ENCODE measurements at places on chromosomes 6 and 20. TPM values are rescaled to one million over a fixed set of nuclear protein-coding genes. Genes with fewer than 3 reads are reported as not detected.

Gene MICAL1
- total RNA-seq, result 29.8 TPM

Gene TOP1
- total RNA-seq, result 24.0 TPM

Gene ZNF391
- 5.2 TPM for total RNA-seq

Gene LRRC73
- total RNA-seq, result not detected

Gene GPR63
- 0.98 TPM for total RNA-seq

Gene KCNG1
- 1.3 TPM for total RNA-seq

Gene CSE1L
- 61.6 TPM for total RNA-seq

Gene PTPRK
- 134 TPM for total RNA-seq

Gene MAP7
- 42.4 TPM for total RNA-seq

Gene THBD
- total RNA-seq, result 44.2 TPM

- H3K27ac ChIP-seq, result no peak overlapping the region
- DNase-seq, result no peak
- peaks cover 4% of the 10 kb centered on the region for H3K36me3 ChIP-seq
- H3K4me3 ChIP-seq, result no peak overlapping the region
- no peaks in the 10 kb centered on the region for H3K27me3 ChIP-seq
Observed at GRCh38 chr6:35427851-35428321, 24.3 kb upstream of the FANCE start.

DNA sequence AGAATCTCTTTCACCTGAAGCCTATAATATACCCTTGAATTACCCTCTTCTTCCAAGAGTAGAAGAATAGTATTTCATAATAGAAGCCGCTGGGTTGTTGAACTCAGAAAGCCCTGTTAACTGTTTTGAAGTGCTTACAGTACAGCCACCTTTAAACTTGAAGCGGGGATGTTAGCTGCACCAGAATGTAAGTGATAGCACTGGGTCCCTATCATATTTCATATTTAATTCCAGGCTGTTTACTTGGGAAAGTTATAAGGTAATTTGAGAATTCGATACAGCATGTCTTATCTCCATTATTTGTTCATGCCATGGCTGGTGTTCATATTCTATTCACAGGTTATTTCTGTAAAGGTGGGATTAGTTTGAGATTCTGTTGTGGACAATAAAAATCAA lies 63.5 kb upstream of the VSTM2L start:
- no peak overlapping the region for H3K27ac ChIP-seq
- H3K4me3 ChIP-seq, result no peak overlapping the region
- H3K36me3 ChIP-seq, result no peaks in the 10 kb centered on the region
- no peaks in the 10 kb centered on the region for H3K27me3 ChIP-seq
- H3K4me1 ChIP-seq, result no peaks in the 10 kb centered on the region
- DNase-seq, result no peak

DNA sequence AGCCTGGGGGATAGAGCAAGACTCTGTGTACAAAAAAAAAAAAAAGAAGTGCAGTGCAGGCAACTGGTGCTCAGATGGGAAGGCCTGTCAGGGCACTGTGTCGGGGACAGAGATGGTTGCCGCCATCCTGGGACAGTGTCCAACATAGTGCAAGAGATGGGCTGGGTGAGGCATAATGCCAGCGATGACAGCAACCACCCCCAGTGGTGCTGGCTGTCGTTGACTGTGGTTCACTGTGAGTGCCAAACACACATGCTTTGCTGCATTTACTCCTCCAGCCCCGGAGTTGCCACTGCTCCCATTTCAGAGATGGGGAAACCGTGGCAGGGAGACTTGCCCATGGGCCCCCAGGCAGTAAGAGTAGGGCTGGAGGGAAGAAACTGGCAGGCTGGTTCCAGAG lies 5.2 kb upstream of the C20orf203 start:
- H3K27ac ChIP-seq, result no peak overlapping the region
- no peaks in the 10 kb centered on the region for H3K27me3 ChIP-seq
- peak; percentile 55 for DNase-seq
- H3K4me3 ChIP-seq, result no peak overlapping the region
- no peaks in the 10 kb centered on the region for H3K36me3 ChIP-seq
- H3K4me1 ChIP-seq, result peaks cover 9% of the 10 kb centered on the region

DNA sequence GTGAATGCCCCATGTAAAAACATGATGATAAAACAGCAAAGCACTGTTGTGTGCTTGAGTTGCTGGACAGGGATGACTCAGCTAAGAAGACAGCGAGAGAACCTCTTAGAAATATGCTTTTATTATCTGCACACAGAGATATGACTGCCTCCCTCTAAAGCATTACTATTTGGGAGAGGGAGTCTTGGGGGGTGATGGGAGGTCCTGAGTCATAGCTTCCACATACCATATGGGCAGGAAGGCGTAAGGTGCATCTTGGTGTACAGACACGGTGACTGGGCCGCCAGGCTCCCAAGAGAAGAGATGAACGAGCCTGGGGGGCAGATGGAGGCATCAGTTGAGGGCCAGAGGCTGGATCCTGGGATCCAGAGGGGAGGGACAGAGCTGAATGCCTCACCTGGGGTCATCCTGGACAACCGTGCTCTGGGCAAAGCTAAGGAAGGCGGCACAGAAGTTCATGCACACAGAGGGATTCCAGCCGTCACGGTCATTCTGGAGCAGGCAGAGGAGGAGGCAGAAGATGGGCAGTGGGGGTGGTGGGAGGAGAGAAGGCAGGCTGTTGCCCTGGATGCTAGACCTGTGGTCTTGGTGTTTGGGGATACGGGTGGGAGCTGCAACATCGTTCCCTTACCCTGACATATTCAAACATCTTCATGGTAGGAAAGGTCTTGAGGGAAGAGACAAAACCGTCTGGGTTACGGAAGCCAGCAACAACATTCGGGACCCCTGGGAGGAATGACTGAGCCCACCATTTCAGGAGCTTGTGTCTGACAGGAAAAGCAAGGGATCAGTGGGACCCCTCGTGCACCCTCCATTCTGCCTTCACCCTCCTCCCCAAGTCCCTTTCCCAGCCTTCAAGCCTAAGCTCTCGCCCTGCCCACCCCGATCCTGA lies 2.0 kb downstream of the DXO start:
- no peaks in the 10 kb centered on the region for H3K36me3 ChIP-seq
- H3K4me1 ChIP-seq, result peaks cover 8% of the 10 kb centered on the region
- peak overlapping the region; percentile 99 for H3K27ac ChIP-seq

DNA sequence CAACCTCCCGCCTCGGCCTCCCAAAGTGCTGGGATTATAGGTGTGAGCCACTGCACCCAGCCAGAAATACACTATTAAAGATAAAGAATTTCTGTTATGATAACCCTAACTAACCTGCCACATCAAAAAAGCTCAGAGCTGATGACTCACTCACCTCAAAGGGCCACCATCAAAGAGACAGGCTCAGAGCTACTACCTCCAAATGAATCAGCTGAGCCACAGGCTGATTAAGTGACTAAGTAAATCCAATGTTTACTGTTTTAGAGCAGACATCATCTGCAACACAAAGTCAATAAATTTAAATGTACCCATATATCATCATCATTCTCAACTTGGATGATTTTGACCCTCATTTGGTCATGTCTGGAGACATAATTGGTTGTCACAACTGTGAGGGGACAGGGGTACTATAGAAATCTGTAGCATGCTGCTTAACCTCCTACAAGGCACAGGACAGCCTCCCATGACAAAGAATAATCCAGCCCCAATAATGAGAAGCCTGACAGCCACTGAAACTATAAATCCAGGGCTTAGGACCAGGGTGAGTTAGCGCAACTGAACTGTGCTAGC lies 106.5 kb downstream of the ATP9A start:
- H3K4me3 ChIP-seq, result no peak overlapping the region
- no peaks in the 10 kb centered on the region for H3K27me3 ChIP-seq
- H3K27ac ChIP-seq, result no peak overlapping the region
- no peak for DNase-seq
- no peaks in the 10 kb centered on the region for H3K36me3 ChIP-seq

GRCh38 chr6:34757687-34758274 lies 476 bp downstream of the SNRPC start:
- no peaks in the 10 kb centered on the region for H3K27me3 ChIP-seq
- H3K27ac ChIP-seq, result peak overlapping the region; percentile 95
- H3K36me3 ChIP-seq, result no peaks in the 10 kb centered on the region
- no peaks in the 10 kb centered on the region for H3K4me1 ChIP-seq
- H3K4me3 ChIP-seq, result peak overlapping the region; percentile 78
- no peak for DNase-seq

DNA sequence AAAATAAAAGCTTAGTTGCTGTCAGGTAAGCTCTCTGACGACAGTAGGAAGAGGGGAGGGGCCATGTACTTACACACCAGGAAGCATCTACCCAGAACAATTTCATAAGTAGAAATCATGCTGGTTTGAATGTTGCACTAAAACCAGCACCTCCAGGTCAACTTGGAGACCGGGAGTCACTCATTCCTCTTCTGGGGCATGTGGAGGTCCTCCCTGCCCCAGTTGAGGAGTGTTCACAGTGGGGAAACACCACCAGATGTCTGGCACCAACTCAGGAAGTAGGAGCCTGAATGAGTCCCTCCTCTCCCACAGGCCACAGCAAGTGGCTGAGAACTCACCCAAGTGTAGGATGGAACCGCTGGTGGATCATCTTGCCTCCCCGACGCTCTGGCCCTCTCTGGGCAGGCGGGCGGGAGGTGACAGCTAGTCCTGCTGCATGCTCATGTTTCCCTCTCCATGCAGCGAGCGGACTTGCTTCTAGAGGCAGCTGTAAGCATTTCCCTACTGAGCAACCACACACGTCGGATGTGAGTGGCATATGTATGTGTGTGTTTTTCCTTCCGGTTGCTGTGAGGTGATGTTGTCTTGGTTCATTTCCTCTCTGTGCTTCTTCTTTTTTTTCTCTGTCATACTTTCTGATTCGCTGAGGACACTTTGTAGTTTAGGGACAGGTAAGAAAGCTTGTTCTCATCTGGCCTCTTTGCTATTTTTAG lies 149.5 kb upstream of the NEDD9 start:
- no peaks in the 10 kb centered on the region for H3K36me3 ChIP-seq
- no peak for DNase-seq
- no peak overlapping the region for H3K27ac ChIP-seq
- no peak overlapping the region for H3K4me3 ChIP-seq

DNA sequence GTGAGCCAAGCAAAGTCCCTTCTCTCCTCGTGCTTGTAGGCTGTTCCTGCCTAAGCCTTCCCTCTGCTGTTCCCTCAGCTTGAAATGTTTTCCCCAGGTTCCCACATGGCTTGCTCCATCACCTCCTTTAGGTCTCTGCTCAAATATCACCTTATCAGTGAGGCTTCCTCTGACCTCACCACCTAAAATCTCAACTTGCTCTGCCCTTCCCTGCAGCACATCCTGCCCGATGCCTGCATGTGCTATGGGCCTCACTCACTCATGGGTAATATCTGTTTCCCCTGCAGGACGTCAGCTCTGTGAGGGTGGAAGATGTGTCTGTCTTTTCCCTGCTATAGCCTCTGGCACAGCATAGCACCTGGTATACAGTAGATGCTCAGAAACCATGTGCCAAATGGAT lies 29.9 kb upstream of the FKBP1A start:
- no peaks in the 10 kb centered on the region for H3K4me1 ChIP-seq
- DNase-seq, result no peak
- H3K36me3 ChIP-seq, result no peaks in the 10 kb centered on the region
- H3K4me3 ChIP-seq, result no peak overlapping the region
- H3K27ac ChIP-seq, result no peak overlapping the region

GRCh38 chr20:60851826-60852704 lies 400.0 kb upstream of the CDH4 start:
- H3K36me3 ChIP-seq, result no peaks in the 10 kb centered on the region
- no peak for DNase-seq
- H3K4me3 ChIP-seq, result no peak overlapping the region
- H3K27ac ChIP-seq, result no peak overlapping the region
- H3K4me1 ChIP-seq, result no peaks in the 10 kb centered on the region

DNA sequence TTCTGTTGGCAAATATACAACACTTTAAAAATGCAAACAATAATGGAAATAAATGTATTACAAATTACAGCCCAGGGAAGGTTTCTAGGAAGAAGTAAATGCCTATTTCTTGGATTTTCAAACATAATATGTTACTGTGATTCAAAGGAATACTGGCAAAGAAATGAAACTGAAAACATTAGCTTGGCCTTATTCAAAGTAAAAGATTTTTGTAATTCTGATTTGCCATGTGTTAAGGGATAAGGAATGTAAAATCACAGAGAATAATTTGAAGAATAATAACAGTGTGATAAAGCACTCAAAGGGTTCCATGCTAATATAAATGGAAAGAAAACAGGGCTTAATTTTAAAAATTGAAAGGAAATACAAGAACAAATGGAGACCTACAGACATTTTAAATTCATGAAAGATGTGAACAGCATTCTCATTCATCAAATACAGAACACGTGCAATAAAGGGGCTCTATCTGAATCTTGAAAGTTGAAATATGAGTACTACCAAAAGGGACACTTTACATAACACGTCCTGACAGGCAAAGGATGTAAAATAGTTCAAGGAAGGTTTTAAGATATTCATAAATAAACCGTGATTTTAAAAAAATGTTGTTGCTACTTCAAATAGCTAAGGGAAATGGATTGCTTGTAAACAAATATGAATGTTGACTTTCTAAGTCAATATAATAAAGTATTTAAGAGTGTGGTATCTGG lies 138.1 kb downstream of the RFPL4B start:
- H3K27ac ChIP-seq, result no peak overlapping the region
- no peaks in the 10 kb centered on the region for H3K27me3 ChIP-seq
- no peaks in the 10 kb centered on the region for H3K4me1 ChIP-seq
- H3K36me3 ChIP-seq, result no peaks in the 10 kb centered on the region
- H3K4me3 ChIP-seq, result no peak overlapping the region
- no peak for DNase-seq

DNA sequence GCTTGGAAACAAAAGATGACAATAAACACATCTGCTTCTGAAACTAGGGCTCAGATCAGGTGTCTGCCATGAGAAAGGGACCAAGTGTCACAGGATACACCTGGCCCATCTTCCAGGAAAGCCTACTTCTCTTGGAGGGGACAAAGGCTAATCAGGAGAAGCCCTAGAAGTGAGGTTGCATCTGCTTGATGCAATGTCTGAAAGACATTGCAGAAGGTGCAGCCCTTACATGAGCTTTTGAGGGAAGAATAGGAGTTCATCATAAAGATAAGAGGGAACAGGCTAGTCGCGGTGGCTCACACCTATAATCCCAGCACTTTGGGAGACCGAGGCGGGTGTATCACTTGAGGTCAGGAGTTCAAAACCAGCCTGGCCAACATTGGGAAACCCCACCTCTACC lies 2.5 kb upstream of the BTN1A1 start:
- no peaks in the 10 kb centered on the region for H3K4me1 ChIP-seq
- H3K27me3 ChIP-seq, result no peaks in the 10 kb centered on the region
- H3K27ac ChIP-seq, result no peak overlapping the region
- DNase-seq, result no peak
